ENCODE measurements at places on chromosomes 3 and 15.

GRCh38 chr3:16286161-16286560, 21.1 kb downstream of the OXNAD1 start:
- peak; percentile 38 for DNase-seq

- no peak for DNase-seq
These were observed at the start of gene PLXNB1 for GRCh38 chr3:48429960-48430707. Gene PLXNB1, minus strand, starts transcription at chr3:48430086. Its CDS starts 5,475 bp downstream, at chr3:48424611.

DNA sequence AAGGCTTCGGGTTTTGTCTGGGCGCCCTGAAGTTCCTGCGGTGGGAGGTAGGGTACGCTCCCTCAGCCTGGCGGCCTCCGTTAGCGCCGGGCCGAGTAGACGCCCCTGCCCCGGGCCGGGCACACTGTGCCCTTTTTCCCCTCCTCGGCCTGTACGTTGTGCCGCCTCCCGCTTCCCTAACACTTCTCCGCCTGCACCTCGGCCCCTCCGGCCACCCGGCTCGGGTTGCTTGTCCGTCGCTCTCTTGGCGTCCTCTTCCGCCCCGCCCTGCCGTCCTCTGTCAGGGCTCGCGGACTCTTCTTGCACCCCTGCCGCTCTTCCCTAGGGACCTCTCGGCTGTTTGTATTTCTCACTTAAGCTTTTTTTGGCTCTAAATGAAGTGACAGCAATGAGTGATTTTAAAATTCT, 384 bp downstream of the KNL1 start:
- no peak for DNase-seq

DNA sequence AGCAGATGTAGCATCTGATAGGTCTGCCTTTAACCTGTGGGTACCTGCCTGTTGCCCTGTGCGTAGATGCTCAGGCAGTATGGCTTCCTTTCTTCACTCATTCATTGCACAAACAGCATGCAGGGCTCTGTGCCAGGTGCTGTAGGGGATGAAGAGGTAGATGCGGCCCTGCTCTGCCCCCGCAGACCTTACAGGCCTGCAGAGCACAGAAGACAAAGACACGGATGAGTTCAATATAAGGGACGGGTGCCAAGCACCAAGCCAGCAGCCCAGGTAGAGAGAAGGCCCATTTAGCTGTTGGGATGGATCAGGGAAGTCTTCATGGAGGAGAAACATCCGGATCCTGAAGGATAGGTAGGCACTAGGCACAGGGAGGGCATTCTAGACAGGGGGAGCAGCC, 69.4 kb downstream of the AAGAB start:
- no peak for DNase-seq

- DNase-seq = no peak
These were observed 63.8 kb downstream of the ATP1B3 start for GRCh38 chr3:141940194-141940776.

DNA sequence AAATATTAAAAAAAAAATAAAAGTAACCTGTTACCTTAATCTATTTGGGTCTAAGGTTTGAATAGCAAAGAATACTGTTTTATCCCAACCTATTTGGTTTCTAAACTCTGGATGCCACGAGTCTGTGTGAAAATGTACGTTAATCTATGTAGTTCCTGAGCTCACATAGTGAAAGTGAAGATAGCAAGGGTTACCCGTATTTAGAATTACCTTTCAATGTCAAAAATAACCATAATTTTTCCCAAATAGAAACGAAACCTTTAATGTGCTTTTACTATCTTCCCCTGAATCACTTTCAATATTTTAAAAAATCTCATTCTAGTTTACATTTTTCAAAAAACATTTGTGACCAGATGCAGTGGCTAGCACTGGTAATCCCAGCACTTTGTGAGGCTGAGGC, 5.8 kb upstream of the USP50 start:
- no peak for DNase-seq

DNA sequence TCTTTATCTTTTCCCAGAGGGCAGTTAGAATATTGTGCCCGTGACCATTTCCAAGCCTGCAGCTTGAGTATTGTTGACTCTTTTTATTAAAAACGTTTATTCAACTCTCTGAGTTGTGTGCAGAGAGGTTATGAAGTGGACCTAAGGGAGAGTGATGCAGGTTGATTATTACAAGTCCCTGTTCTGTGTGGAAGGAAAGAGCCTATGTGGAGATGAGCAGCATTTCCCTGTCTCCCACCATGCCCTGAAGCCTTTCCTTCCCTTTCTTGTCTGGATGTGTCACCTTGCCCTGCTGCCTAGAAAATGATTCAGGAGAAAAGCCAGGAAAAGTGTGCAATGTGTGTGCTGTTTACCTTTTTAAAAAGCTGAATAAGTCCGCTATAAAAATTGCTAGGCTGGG, 19.4 kb downstream of the ZPLD1 start:
- no peak for DNase-seq

DNA sequence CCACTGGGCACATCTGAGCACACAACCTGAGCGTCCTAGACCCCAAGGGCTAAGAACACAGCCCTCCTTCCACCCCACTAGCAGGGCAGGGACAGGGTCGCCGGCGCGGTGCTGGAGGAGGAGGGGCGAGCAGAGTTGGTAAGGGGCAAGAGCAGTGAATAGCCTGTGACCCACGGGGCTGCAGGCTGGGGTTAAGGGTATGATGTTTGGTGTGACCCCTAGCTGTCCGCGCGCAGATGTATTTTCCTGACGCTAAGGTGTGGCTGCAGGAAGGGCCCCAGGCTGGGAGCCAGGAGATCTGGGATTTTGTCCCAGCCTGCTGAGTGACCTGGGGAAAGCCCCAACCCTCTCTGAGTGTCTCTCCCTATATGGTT, 1.3 kb upstream of the C15orf39 start:
- DNase-seq = no peak

GRCh38 chr3:80533553-80533952, 765.8 kb upstream of the ROBO1 start:
- no peak for DNase-seq

- no peak for DNase-seq
These were observed 7.1 kb downstream of the SCAMP2 start for GRCh38 chr15:74866090-74866489.

DNA sequence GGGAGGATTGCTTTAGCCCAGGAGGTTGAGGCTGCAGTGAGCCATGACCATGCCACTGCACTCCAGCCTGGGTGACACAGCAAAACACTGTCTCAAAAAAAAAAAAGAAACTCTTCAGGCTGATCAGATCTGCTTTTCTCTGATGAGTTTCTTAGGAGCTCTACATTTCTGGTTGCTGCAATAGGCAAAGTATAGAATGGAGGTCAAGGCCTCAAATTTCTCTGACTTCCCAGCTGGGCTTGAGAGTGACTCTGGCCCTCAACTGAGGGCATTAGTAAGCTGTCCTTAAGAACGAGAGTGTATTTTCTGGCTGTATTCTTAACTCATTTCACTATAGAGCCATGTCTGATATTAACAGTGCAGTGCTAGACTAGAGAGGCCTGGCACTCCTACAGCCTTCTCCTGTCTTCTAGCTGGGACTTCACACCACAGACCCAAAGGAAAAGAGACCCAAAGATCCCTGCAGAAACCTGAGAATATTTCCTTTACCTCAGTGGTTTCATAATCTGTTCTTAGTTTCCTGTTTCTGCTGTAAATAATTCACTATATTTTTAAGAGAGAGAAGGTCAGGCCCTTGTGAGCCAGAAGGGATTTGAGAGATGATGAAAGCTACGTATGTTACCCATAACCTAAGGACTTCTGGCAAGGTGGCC, 2.0 kb upstream of the NR1I2 start:
- DNase-seq = no peak

- DNase-seq = no peak
These were observed 1.3 kb downstream of the MAGEL2 start for GRCh38 chr15:23646165-23647000.

DNA sequence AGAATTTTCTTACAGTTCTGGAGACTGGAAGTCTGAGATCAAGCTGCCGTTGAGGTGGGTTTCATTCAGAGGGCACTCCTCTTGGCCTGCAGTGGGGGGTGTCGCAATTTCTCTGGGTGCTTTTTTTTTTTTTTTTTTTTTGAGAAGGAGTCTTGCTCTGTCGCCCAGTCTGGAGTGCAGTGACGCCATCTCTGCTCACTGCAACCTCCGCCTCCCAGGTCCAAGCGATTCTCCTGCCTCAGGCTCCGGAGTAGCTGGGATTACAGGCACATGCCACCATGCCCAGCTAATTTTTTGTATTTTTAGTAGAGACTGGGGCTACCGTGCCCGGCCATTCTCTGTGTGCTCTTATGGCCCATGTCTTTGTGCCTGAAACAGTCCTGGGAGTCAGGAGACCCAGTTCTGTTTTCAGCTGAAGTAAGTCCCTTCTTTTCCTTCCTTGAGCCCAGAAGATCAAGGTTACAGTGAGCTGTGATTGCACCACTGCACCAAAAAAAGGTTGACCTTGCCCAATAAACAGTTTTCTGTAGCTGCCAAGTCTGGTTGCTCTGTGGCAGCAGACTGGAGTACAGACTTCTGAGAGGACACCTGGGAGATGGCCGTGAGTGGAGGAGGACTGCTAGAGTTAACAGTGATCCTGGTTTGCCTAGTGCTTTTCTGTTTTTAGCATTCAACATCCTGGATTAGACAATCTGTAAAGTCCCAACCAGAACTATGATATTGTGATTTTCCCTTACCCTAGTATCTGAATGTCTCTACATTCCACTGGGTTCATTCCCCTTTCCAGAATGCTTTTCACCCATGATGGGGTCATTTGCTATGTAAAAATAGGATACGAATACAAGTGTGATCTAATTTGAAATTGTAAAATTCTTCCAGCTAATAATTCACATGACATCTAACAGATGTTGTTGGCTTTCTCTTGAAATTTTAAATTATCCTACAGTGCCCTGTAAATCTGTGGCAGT, 76.6 kb upstream of the RNF7 start:
- DNase-seq = no peak

DNA sequence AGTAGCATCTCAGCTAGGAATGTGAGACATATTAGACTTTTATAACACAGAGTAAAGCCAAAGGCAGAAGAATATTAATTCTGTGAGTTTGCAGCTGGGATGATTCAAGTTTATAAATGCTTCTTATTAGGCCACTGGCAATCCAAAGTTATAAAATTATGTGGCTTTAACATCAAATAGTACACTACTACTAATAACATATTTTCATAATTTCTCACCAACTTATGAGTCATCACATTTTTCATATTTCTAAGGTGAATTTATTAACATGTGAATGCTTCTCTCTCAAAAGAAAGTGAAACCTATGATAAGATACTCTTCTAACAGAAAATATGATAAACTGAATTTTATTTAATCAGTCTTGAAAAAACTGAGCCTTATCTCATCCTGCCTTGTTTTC, 1348.2 kb upstream of the ALCAM start:
- DNase-seq = no peak

DNA sequence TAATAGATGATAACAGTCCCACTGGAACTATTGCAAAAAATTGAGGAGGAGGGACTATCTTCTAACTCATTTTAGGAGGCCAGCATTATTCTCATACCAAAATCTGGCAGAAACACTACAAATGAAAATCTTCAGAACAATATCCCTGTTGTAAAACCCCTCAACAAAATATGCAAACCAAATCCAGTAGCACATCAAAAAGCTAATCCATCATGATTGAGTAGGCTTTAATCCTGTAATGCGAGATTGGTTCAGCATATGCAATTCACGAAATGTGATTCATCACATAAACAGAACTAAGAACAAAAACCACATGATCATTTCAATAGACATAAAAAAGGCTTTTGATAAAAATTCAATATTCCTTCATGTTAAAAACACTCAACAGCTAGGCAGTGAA, 23.9 kb upstream of the PLSCR2 start:
- no peak for DNase-seq

DNA sequence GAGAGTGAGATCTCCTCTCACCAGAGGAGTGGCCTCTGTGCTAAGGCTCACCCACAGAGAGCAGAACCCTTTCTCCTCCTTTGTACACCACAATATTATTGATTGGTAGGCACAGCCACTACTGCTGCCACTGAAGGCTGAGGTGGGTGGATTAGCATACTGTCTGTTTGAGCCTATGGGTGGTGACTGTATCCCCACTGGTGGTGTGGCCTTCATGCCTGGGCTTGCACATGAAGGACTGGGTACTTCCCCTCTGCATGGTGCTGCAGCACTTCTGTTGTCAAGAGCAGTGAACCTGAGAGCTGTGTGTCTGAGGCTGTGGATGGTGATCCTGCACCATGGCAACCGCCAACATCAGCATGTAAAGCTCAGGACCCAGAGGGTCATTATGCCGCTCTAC, 35.7 kb upstream of the NECTIN3 start:
- DNase-seq = no peak

DNA sequence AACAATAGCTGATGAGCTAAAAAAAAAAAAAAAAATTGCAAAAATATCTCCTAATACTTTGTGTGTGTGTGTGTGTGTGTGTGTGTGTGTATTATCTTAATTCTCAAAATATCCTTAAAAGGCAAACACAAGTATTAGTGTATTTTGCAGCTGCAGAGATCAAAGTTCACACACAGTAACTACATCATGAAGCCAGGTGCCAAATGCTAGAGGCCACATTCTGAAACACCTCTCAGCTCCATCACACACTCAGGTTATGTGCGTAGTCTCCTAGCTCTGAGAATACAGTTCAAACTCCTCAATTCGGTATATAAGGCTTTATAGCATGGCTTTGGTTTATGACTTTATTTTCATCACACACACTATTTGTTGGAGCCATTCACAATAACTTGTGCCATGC, 33.5 kb upstream of the PPARG start:
- no peak for DNase-seq

DNA sequence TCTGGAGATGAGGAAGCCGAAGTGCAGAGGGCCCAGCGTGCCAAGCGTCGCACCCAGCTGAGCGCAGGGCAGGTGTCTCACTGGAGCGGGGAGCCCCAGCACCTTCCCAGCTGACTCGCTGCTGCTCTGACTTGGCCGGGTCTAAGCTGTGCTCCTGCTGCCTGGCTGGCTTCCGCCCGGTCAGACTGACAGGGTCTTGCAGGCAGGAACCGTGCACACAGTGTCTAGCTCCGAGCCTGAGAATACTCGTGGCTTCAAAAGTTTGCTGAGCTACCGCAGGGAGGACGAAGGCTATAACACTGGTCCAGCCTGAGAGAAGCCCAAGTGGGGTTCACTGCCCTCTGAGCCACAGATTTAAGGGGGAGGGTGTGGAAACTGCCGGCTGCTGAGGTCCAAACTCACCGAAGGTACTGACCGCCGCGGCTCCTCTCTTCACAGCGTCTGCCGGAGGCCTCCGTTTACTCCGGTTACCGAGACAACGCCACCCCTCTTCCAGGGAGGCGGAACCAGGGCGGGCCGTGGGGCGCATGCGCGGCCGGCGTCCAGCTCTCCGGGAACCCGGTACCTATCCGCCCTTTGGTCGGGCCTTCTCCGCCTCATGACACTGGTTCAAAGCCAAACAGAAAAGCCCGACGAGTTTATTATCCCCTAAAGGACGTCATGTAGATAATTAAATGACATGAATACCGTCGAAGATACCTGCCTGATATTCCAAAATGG, at the start of gene CFAP44:
Gene CFAP44 (minus strand): TSS at position 443 of the 720 bp plus-strand sequence. CDS start 7,829 bp downstream, outside the sequence.
- no peak for DNase-seq

GRCh38 chr15:41811432-41812195, 16.3 kb upstream of the JMJD7 start:
- peak; percentile 48 for DNase-seq

GRCh38 chr3:62318752-62319569, 54.4 kb downstream of the FEZF2 start:
- DNase-seq = peak; percentile 50

Data from activated T-helper 1 cell treated with anti-CD3 and anti-CD28 coated beads, Interleukin-2, amount 50 U/mL, for 16 hours (primary cell).